Activated T-cell treated with anti-CD3 and anti-CD28 coated beads, Interleukin-2, amount 50 U/mL, for 72 hours (primary cell): ENCODE measurements at places on chromosomes 7 and 10. TPM values are rescaled to one million over a fixed set of nuclear protein-coding genes. Genes with fewer than 3 reads are reported as not detected.

ANKRD30A gene
- not detected for total RNA-seq

SLC26A4 gene
- total RNA-seq: 18.3 TPM

LHFPL3 gene
- total RNA-seq: not detected

CPVL gene
- total RNA-seq: 0.51 TPM

TAS2R3 gene
- 1.8 TPM for total RNA-seq

TAC1 gene
- 3.2 TPM for total RNA-seq

DNA sequence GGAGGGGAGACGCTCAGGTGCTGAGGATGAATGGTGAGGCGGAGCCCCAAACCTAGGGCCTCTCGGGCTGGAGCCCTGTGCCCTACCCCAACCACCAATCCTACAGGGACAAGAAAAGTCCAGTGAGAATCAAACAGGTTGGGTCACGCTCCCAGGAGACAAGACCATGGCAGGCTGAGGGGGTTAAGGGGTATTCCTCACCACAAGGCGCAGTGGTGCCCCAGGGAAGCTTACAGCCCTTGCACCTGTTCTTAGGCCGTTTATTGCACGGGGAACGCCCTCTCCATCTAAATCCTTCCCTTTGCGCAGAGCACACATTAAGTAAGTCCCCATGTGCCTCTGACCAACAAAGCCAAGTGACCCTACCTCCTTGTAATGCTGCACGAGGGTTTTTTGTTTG lies 3.5 kb downstream of the FZD9 start:
- no peak for DNase-seq

- no peak for DNase-seq
Measured at GRCh38 chr10:25808372-25808771, 125.7 kb upstream of the MYO3A start.

DNA sequence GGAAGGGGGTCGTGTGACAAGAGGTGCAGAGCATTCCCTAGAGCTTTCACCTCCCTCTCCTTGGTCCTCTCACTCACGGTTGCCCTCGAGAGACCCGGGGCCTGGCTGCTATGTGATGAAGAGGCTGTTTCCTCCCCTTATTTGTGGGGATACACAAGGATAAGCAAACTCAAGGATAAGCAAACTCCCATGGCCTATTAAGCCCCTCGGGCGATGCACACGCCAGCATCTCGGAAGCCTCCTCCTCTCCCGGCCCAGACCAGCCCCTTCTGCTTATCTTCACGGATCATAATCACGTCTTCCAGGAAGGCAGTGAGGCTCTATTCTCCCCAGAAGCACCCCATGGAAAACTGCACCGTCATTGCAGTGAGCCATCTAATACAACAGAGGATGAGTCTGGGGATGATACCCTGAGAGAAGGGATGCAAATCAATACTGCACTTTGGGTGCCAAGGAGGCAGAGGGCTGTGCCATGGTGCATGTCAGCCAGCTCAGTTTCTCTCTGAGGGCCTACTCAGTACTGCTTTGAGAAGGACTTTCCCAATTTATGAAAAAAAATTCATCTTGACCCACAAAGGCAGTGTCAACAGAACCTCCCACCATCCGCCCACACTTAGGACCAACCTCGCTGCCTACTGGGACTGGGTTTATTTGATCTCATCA lies 22.2 kb downstream of the TMEM273 start:
- no peak for DNase-seq

DNA sequence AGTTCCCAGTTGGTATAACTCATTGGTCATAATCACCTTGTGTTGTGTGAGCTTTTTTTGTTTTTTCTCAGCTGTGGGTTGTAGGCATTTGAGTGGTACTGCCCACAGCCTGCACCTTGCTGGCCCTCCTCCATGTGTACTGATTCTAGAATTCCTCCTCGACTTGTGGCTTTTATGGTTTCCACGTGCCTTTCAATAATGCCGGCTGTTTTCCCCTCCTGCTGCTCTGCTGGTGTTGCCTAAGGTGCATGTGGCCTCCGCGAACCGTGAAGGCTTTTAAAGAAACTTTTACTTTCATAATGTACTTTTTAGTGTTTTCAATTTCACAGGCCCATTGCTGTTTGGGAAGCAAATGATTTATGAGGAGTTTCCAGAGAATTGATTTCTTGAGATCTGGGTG lies 518.0 kb downstream of the REEP3 start:
- DNase-seq: no peak

GRCh38 chr7:107712896-107713295 lies 31.0 kb upstream of the CBLL1 start:
- DNase-seq: no peak

- no peak for DNase-seq
Measured at GRCh38 chr7:116552602-116553001, 27.8 kb downstream of the CAV1 start.

GRCh38 chr7:91083855-91084644 lies 180.2 kb upstream of the FZD1 start:
- DNase-seq: peak; percentile 30
